Stimulated activated CD8-positive, alpha-beta memory T cell treated with anti-CD3 and anti-CD28 coated beads, Interleukin-12 subunit alpha, Interleukin-12 subunit beta, amount 100 ng/mL, for 1 hour (primary cell): ENCODE measurements at places on chromosomes 7 and 10.

GRCh38 chr7:27678617-27679260 lies 16.1 kb upstream of the HIBADH start:
- no peak for DNase-seq

DNA sequence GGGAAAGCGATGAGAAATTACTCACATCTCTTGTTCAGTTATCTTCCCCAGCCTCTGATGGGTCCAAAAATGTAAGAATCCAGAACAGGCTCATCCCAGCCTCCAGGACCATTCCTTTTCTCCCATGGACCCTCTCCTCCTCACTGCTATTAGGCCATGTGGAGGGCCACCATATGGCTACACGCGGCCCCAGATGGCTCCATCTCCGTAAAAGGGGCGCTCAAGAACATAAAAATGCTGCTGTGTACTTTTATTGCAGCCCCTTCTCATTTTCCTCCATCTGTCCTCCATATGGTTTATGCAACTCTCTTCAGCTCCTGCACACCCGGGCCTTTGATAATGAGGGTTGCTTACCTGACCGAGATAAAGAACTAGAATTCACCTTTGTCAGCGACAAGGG lies 166.2 kb downstream of the RAPGEF5 start:
- no peak for DNase-seq

- DNase-seq: no peak
Measured at GRCh38 chr7:153938451-153938850, 113.7 kb upstream of the DPP6 start.

DNA sequence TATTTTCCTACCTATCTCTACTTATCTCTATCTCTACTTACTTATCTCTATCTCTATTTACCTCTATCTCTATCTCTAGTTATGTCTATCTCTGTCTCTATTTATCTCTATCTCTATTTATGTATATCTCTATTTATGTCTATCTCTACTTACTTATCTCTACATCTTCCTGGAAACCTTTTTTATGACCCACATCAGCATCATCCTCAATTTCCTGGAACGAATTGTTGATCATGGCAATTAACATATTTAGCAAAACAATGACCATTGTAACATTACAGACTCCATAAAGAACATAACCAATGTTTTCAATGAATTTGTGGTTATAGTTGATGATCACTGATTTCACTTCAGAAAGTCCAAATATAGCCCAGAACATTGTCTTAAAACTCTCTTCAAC lies 18.3 kb downstream of the GIMAP6 start:
- DNase-seq: no peak

DNA sequence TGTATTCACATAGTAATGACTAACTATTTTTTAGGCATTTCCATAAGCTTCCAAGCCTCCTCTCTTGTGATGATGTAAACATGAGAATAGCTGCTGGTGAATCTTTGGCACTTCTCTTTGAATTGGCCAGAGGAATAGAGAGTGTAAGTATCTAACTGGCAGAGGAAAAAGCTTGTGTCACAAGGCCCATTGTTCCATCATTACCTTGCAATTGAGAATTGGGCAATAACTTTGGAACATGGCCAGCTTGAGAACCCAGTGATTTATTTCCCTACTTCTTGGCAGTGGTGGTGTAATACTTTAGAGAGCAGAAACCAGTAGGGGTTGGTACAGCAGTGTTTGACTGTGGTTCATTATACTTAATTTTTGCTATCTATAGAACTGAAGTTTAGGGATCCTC lies 12.0 kb downstream of the IFRD1 start:
- DNase-seq: no peak

DNA sequence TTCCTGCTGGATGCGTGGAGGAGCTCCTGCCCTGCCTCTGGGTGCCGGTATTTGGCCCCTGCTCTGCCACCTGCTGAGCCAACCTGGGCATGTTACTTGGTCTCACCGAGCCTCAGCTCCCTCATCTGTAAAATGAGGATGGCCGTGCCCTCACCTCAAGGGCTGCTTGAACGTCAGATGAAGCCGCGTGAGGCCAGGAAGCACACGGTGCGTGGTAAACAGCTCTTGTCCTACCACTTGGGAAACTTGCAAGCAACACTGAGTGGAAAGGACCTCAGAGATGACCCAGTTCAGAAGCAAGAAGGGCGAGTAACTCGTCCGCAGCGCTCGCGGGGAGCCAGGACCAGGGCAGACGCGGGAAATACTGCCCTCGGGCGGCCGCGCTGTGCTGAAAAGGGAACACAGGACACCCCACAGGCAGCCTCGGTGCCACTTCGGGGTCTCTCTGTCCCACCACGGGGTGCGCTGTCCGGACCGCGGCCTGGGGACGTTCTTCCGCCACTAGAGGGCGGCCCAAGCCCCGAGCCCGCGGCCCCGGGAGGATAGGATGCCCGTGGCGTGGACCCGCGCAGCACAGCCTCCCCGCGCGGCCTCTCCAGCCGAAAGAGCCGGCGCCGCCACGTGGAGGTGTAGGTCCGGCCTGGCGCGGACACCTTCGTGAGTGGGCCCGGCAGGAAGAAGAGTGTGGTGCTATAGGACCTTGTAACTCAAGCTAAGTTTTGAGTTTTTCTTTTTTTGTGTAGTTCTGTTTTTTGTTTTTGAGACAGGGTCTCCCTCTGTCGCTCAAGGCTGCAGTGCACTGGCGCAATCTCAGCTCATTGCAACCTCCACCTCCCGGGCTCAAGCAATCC lies 94.1 kb downstream of the PRKAG2 start:
- DNase-seq: peak; percentile 56

- DNase-seq: no peak
Measured at GRCh38 chr10:5291501-5292195, 73.1 kb upstream of the UCN3 start.

- DNase-seq: no peak
Measured at GRCh38 chr10:133179651-133180050, 19.6 kb downstream of the KNDC1 start.

GRCh38 chr7:103981003-103981423 lies 8.4 kb downstream of the RELN start:
- no peak for DNase-seq

GRCh38 chr10:102613286-102613685 lies 31.0 kb upstream of the TRIM8 start:
- DNase-seq: no peak

DNA sequence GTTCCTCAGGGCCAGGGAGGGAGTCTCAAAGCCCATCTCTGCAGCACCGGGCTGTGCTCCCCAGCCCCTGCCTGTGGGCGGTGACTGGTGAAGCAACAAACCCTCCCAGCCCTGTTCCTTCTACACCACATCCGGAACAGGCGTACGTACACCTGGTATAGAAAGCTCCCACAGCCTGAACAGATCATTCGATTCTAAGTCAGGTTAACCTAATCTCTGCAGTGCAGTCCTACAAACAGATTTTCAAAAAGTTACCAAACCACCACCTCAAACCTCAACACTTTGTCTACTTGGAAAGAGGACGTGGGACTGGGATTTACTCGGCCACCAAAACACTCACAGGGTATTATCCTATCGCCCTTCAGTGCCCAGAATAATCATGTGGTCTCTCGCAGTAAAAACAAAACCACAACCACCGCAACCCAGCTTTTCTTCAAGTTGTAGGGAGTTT lies 238.4 kb downstream of the DIP2C start:
- DNase-seq: peak; percentile 31

DNA sequence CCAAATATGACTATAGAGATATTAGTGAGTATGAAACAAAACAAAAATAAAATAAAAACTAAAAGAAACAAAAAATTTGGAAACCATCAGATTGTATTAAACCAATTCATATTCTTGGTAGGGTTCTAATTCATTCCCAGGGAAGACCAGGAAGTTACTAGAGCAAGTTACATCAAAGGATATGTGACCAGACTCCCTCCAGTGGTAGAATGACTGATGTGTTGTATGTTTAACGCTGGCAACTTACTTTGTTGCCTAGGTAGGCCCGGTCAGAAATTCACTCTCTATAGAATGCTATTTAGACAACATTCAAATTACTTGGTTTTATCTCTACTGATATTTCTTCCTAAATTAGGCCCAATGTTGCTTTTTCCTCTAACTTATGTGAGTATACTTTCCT lies 5.2 kb downstream of the PHYHIPL start:
- no peak for DNase-seq

GRCh38 chr7:101817471-101818286 lies at the start of gene CUX1:
Gene CUX1 (plus strand): TSS chr7:101817626. CDS start chr7:101817640, 14 bp downstream.
- no peak for DNase-seq

GRCh38 chr10:80413271-80413996 lies 5.1 kb downstream of the PRXL2A start:
- no peak for DNase-seq

- DNase-seq: no peak
Measured at GRCh38 chr10:116241085-116241484, 31.9 kb downstream of the GFRA1 start.

- DNase-seq: no peak
Measured at GRCh38 chr10:117216028-117216427, 18.7 kb downstream of the KCNK18 start.

DNA sequence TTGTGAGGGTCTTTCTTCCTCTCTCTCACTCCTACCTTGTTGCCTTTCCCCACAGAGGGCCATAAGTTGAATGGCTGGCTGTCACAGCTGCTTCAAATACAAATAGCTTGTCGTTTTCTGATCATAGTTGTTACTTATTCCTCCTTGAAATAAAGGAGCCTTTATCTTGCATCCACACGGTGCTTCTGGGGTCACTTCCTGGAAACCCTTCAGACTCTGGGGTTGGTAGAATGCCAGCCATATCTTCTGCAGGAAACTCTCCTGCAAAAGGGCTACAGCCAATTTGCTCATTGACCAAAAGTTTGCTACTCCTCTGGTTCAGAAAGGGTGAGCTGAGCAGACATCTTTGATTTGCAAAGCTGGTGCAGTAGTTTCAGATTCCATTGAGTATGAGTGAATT lies 70.4 kb downstream of the FAM185A start:
- no peak for DNase-seq

GRCh38 chr10:109770663-109771062 lies 152.6 kb downstream of the XPNPEP1 start:
- DNase-seq: no peak

DNA sequence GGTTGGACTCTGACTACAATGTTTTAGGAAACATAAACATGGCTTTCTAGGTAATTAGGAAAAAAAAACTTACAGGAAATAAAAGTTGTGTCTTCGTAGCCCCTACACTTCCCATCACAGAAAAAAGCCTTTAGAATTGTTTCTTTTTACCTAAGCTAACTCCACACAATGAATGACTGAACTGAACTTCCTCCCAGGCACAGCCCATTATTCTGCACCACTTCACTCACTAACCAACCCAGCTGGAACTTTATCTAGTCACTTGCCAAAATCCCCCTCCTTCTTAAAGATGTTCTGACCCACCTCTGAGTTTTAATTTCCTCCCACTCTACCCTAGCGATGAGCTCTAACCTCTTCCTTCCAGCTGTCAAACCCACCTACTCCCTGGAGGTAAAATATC lies 91.7 kb upstream of the MEOX2 start:
- DNase-seq: no peak
